Activated naive CD4-positive, alpha-beta T cell treated with anti-CD3 and anti-CD28 coated beads, Interleukin-2, amount 50 U/mL, for 16 hours (primary cell): ENCODE measurements at places on chromosomes 11 and 22.

- DNase-seq, result no peak
Measured at GRCh38 chr11:17734418-17734911, at the start of gene KCNC1. Gene KCNC1 (plus strand): TSS chr11:17734781. CDS start chr11:17736003, 1,222 bp downstream.

GRCh38 chr11:88300888-88301487 is 36.5 kb downstream of the CTSC start:
- no peak for DNase-seq

DNA sequence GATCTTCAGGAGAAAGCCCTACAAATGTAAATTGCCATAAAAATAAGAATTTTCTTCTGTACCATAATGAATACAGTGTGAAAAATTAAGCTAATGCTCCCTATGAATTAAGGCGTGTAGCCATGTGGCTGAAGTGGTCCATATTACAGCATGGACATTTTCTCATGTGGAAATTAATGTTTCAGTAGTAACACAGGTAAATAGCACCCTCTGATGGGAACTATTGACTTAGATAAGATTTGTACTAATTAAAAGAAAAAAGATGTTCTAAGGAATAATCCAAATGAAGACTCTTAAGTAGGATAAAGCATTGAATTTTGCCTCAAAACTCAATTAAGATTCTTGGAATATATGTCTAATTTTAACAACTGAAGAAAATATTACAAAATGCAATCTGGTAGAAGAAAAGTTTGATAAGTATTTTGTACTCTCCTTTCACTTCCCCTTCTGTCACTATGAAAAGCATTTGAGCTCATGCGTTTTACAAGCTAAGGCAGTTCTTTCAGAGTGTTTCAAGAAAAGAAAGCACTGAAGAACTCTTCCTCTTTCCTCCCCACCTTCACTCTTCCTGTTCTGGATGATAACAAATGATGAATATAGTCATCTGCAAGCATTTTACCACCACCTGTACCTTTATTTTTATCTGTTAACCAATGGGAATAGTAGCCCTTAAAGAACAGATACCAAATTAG is 9.9 kb upstream of the OR8D2 start:
- DNase-seq, result no peak

- DNase-seq, result no peak
Measured at GRCh38 chr11:14541192-14541947, 21.2 kb upstream of the PSMA1 start.

GRCh38 chr11:74412321-74412720 is 14.1 kb upstream of the PGM2L1 start:
- DNase-seq, result no peak
